ENCODE measurements at places on chromosomes 2 and 18.

GRCh38 chr2:38038682-38039081, 37.3 kb downstream of the CYP1B1 start:
- no peak for DNase-seq

DNA sequence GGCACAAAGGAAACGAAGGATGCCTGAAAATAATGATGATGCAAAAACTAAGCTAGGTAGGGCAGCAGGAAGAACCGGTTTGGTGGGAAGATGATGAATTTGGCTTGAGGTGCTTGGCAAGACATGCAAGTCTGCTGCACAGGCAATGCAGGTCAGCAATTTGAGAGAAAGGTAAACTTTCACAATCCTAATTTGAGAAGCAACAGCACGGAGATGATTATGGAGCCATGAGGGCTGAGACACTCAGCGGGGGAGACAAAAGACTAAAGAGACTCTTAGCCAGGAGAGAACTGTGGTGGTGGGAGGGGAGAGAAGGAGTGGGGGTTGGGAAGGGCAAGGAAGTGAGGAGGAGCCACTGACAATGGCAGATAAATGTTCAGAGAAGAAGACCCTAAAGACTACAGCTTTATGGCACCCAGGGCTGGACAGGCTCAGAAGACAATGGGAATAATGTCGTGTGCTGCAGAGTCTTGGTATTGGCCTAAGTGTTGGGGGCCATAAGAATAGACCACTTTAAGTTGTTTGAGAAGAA, 19.4 kb upstream of the RNF149 start:
- DNase-seq, result no peak

DNA sequence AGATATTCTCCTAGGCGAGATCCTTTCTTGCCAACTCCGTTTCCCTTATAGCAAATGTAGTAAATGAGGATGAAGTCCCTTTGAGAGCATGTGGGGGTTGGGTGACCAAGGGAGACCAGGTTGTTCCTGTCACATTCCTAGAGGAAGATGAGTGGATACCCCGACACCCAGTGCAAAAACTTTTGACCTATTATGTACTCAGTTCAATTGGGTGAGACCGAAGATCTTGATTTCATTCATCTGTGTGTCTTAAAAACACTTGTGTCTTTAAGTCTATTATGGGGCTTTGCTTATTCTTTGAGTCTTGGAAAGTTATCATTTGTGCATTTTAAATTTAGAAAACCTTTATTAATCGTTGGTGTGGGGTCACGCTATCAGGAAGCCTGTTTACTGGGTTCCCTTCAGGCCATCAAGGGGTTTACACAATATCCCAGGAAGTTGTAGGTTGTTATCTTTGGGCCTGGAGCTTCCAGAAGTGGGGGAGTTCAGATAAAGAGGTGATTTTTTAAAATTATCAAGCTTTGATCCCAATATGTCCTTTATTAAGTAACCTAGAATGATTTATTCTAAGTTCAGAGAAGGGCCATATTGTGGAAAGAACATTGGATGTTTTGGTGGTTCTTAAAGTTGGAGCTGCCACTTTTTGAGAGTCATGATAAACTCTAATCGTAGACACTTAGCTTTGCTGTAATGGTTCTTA, 2.8 kb downstream of the RHOB start:
- no peak for DNase-seq

DNA sequence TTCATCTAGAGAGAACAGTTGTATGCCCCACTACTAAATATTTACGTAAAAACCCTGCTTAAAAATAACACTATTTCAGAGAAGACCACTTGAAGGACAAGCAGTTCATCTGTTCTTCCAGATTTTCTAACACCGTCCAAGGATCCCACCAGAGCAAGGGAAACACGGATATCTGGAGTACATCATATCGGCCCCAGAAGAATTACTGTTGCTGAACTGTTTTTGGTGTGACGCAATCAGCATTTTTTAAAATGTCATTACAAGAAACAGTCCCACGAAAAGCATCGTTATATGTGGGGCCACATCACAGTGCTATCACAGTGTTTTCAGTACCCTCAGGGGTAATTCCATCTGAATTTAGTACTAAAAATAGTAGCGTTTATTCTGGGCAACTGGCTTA, 134.5 kb upstream of the PKDCC start:
- DNase-seq, result no peak

DNA sequence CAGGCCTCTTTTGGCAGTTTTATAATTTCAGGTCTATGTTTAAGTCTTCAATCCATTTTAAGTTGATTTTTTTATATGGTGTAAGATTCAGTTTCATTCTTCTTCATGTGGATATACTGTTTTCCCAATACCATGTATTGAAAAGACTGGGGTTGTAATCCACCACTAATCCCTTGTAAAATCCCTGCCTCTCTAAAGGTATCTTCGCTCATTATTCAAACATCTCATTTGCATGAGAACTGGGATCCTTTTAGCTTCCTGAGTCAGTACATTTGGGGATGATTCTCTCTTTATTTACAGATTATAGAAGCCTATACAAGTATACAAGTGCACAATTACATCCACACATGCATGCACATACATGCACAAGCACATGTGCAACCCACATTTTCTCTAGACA, 25.3 kb downstream of the DHRS9 start:
- no peak for DNase-seq

DNA sequence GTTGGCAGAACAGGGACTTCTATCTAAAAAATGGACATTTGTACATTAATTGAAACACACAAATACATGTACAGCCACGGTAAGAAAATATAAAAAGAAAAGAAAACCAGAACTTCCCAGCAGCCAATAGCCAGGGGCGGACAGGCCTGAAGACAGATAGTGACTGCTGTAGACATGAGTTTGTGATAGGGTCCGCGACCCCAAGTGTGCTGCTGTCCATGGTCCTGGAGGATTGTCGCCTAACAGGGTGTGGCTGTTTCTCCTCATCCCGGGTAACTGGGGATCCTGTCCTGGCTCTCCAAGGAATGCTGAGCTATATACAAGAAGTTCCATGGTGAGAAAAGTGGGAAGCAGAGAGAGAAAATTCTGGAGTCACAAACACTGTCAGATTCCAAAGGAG, 266.5 kb upstream of the SALL3 start:
- no peak for DNase-seq

DNA sequence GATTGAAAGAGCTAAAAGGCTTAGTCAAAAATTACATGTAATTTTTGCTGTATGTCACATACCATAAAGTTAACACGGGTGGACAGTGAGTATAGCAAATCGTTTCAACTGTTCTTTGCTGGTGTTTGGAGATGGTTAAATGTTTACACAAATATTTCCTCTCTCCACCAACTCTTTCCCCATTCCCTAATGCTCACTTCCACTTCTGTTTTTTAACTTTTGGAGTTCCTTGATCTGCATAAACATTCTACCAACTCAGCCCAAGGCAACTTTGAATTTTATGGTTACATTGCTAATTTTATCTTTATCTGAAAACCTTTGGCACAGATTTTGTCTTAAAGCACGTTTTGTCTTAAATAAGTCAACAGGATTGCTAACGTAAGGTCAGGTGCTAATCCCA, 1.9 kb upstream of the SPOPL start:
- DNase-seq, result no peak

- no peak for DNase-seq
These were observed 447.9 kb downstream of the XIRP2 start for GRCh38 chr2:167336213-167336612.

- DNase-seq, result no peak
These were observed 53.1 kb downstream of the ASB1 start for GRCh38 chr2:238479847-238480246.
